ENCODE measurements at places on chromosomes 13 and 19.

GRCh38 chr19:8206147-8207087 is 2.8 kb upstream of the CERS4 start:
- no peak for DNase-seq

GRCh38 chr19:11486661-11487503 is 6.0 kb upstream of the ELAVL3 start:
- DNase-seq: no peak

GRCh38 chr13:44207476-44207875 is 166.1 kb upstream of the SERP2 start:
- DNase-seq: no peak

- no peak for DNase-seq
Measured at GRCh38 chr13:43433691-43434141, 353.1 kb downstream of the ENOX1 start.

- no peak for DNase-seq
Measured at GRCh38 chr13:87122551-87122950, 548.6 kb upstream of the SLITRK5 start.
